Hair follicle dermal papilla cell (primary cell): ENCODE measurements at places on chromosomes 5 and 9. TPM values are rescaled to one million over a fixed set of nuclear protein-coding genes. Genes with fewer than 3 reads are reported as not detected.

The MAN2A1 gene
- 131 and 154 TPM in 2 replicates for total RNA-seq

The GOLM1 gene
- total RNA-seq: 41.5 and 44.4 TPM in 2 replicates

The GCNT4 gene
- 19.5 and 24.8 TPM in 2 replicates for total RNA-seq

The HRCT1 gene
- not detected in 2 replicates for total RNA-seq

The BAAT gene
- total RNA-seq: 0.12 TPM in 1 of 2 replicates, not detected in the other

The PCDHA5 gene
- total RNA-seq: 0.16 and 0.24 TPM in 2 replicates

The SVEP1 gene
- total RNA-seq: 107 and 127 TPM in 2 replicates

The NTMT1 gene
- 22.2 TPM in 2 replicates for total RNA-seq

The LECT2 gene
- total RNA-seq: not detected in 2 replicates

The DOK3 gene
- total RNA-seq: 1.9 and 3.9 TPM in 2 replicates

The DELE1 gene
- 64.5 and 76.7 TPM in 2 replicates for total RNA-seq

The ZNF484 gene
- total RNA-seq: 16.3 and 17.5 TPM in 2 replicates

The ZFR gene
- total RNA-seq: 105 and 117 TPM in 2 replicates

The CSF1R gene
- total RNA-seq: 0.16 and 0.36 TPM in 2 replicates

The LAMC3 gene
- 1.8 and 3.7 TPM in 2 replicates for total RNA-seq

The NPR3 gene
- total RNA-seq: 21.4 and 31.9 TPM in 2 replicates
